ENCODE measurements at places on chromosomes 7 and 10.
A peak's percentile ranks its signal among the peaks of the same experiment; 100 is the strongest.

DNA sequence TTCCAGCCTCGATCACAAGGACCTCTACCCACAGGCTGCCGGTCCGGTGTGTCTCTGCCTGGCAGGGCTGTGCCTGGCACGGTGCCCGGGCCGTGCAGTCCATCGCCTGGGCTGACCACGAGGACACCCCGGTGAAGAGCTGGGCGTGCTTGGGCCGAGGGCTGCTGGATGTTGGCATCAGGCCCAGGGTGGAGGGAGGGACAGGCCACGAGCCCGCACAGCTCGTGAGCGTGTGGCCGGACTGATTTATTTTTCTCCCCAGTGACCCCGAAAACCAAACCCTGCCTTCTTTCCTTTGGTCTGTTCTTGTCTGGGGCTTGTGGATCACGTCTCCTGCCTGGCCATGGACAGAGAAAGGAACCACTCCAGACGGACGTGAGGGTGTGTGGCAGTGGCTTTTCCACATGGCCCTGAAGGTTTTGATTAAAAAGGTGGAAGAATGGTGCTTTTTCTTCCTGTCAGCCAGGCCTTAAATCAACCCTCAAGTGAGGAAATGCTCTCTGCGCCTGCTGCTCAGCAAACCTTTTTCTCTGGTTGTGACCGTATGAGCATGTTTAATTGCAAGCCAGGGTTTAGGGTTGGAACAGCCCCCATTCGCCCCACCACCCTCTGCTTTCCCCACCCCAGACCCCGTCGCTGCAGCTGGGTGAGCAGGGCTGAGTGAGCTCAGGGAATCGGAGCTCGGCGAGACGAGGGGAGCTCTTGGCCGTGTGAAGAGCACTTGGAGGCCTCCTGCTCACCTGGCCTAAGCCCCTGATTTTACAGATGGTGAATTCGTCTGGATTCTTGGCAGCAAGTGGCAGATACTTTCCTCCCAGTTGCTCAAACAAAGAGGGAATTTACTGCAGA lies 130.1 kb downstream of the RGS10 start:
- DNase-seq: peak; percentile 68

DNA sequence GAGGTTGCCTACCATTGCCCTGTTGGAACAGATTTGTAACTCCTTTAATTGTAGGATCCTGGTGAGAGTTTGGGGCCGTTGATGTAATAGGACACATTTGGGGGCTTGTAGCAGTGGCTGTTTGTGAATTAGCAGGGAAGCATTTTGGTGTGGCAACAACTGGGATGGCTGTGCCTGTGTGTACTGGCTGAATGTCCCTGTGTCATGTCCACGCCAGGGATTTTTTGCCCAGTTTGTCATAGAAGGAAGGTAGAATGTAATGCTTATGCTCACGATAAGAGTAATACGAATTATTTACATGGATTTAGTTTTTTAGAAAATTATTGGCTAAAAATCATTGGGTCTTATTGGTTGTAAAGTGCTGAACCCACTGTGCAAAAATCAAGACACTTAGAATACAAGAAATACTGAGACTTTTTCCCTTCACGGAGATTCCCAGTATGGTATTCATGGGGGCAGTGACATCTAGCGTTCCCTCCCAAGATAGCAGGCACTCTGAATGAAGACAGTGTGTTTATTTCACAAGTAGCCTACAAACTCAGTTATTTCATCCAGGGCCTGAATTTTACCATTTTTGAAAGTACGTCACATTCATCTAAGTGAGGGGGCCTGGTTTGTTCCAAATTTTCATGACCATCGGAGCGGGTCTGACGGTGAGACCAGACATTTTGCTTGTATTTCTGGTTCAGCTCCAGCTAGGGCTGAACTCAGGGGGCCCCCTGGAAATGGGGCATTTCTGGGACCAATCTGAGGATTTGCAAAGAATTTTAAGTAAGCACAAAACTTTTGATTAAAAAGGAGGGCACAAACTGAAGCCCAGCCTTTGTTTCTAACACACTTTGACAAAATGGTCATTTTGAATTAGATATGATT lies 74.7 kb downstream of the CACNB2 start:
- peak; percentile 79 for DNase-seq

- peak; percentile 14 for DNase-seq
Measured at GRCh38 chr10:95480102-95480900, 80.9 kb downstream of the SORBS1 start.

DNA sequence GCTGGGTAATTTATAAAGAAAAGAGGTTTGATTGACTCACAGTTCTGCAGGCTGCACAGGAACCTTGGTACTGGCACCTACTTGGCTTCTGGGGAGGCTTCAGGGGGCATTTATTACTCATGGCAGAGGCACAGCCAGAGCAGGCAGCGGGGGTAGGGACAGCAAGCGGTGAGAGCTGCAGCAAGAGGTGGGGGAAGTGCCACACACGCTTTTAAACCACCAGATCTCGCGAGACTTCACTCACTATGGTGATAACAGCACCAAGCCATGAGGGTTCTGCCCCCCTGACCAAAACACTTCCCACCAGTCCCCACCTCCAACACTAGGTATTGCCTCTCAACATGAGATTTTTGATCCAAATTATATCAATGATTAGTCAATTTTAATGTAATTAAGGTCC lies 24.1 kb upstream of the MAT1A start:
- DNase-seq: no peak

DNA sequence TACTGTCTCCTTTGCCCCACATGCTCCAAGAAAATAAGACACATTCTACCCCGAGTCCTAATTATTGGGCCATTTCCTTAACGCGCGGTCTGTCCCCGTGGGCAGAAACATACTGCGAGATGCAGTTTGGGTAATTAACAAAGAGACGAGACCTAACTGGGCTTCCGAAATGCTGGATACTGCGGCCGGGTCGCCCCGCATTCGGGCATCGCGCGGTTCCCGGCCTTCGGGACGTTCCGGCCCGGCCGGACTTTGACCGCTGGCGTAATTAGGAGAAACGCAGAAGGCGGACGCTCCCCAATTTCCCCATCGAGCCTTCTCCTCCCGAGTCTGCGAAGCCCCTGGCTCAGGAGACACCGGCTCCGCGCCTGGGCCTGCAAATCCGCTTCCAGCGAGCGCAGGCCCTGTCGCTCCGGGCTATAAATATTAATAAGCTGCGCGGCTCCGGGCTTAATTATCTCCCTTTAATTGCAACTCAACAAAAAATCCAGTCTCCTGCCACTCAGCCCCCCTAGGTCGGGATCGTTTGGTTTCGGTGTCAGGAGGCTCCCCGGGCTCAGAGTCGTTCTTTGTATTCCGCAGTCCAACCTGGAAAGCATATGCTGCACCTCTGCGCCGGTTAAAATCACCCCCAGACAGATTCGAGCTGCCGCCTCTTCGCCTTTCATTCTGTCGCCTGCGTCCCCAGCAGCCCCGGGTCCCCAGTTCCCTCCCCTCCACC lies 131.5 kb downstream of the SPAG6 start:
- no peak for DNase-seq

DNA sequence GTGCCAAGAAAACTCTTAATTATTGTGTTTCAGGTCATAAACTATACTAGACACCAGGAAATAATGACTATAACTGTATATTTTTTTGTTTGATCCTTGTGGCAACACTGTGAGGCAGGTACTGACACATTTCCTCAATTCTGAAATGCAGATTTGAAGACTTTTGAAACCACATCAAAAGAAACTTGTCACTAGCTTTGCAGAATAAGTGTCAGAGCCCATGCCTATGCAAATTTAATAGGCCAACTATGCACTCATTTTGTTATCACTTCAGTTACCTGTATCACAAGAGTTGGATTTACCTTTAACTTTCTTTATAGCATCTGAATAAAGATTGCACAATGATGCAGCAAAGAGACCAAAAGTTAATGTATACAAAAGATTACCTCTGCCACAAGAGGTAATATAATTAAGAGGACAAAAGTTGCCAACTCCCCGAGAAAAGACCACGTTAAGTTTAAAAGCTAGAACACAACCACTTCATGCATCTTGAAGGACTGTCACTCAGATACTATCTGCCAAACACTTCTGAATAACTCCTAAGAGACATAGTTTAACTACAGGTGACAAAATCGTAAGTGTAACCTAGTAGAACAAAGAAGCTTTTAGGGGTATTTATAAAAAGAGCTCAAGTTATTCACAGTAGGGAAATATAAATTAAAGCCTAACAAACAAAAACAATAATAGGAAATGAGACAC lies 80.5 kb downstream of the ELAPOR2 start:
- no peak for DNase-seq
